ENCODE measurements at places on chromosomes 6 and 20. TPM values are rescaled to one million over a fixed set of nuclear protein-coding genes. Genes with fewer than 3 reads are reported as not detected.

Gene KIF25
- not detected for total RNA-seq

Gene WFDC5
- 0.64 TPM for total RNA-seq

Gene CAGE1
- total RNA-seq: under 0.01 TPM

Gene KCNG1
- 145 TPM for total RNA-seq

Gene HFE
- total RNA-seq: 1.4 TPM

Data from nasal cavity respiratory epithelium epithelial cell of viscerocranial mucosa (primary cell).